ENCODE measurements at places on chromosomes 12 and 14.

- DNase-seq: no peak
Observed at GRCh38 chr12:12290206-12290605, 23.4 kb upstream of the LRP6 start.

DNA sequence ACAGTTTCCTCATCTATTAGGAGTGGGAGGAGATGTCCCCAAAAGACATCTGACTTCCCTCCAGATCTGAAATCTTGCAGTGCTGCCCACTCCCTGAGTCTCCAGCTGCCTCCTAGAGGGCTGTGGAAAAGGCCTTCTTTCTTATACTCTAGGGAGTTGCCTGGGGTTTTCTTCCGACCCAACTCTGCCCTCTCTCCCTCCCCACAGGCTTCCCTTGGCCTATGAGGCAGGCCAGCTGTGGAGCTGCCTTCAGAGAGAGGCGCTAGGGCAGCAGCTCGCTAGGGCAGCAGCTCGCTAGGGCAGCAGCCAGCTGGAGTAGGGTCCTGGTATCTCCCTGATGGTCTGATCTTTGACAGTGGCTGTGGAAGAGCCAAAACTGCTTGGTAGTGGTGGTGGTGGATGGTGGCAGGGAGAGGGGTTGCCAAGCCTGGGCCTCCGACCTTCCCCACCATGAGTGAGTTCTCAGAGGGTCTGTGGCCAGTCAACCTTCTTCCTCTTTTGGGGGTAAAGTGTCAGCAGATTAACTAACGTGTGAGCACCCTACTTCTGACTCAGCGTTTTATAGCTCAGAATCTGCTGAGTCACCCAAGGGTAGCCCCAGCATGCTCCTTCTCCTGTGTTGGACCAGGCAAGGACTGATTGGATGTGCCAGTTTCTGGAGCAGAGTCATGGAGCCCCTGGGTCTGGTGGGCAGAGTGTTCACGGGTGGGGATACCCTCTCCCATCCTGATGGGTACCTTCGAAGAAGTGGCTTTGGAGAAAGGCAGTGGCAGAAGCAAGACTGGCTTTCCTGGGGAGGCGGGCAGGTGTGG lies 2.3 kb downstream of the SLC48A1 start:
- DNase-seq: peak; percentile 96

GRCh38 chr12:45587012-45587411 lies 142.5 kb upstream of the ARID2 start:
- DNase-seq: no peak

GRCh38 chr14:71597955-71598660 lies 334.1 kb upstream of the RGS6 start:
- DNase-seq: no peak

GRCh38 chr14:75059642-75060041 lies 4.2 kb downstream of the ACYP1 start:
- DNase-seq: no peak

- DNase-seq: no peak
Observed at GRCh38 chr12:9880532-9881078, 684 bp upstream of the KLRF2 start.

- DNase-seq: no peak
Observed at GRCh38 chr12:65567820-65568219, 256.5 kb upstream of the HMGA2 start.

- no peak for DNase-seq
Observed at GRCh38 chr14:74656964-74657363, 44.9 kb upstream of the LTBP2 start.

GRCh38 chr14:76771437-76771980 lies 10.2 kb downstream of the VASH1 start:
- DNase-seq: no peak

DNA sequence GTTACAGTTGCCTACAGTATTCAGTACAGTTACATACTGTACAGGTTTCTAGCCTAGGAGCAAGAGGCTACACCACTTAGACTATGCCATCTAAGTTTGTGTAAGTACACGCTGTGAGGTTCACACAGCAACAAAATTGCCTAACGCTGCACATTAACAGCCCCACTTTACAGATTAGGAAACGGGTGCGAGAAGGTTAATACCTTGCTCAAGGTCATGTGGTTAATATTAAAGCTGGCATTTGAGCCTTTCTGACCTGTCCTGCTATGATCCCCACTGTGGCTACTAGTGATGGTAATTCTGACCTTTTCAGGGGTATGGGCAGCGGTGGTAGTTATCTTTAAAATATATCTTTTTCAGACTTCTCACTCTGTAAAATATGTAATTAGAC lies 20.9 kb downstream of the ACVR1B start:
- DNase-seq: no peak

DNA sequence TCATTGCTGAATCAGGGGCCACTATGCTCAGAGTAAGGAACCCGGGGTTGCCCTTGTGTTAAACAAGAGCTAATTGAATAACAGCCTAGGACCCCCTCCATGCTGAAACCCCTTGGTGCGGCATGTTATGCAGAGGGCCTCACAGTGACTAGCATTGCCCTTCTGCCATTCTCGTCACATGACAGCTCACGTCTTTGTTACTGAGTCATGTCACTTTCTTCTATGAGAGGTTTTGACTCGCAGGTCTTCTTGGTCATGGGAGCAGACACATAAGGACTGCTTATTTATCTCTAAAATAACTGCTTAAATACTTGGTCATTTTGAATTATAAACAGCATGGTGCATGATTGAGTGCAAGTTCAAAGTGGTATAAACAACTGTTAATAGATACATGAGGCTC lies 24.9 kb downstream of the TCTN1 start:
- DNase-seq: no peak

- DNase-seq: peak; percentile 78
Observed at GRCh38 chr12:1806301-1807086, 13.9 kb upstream of the LRTM2 start.

DNA sequence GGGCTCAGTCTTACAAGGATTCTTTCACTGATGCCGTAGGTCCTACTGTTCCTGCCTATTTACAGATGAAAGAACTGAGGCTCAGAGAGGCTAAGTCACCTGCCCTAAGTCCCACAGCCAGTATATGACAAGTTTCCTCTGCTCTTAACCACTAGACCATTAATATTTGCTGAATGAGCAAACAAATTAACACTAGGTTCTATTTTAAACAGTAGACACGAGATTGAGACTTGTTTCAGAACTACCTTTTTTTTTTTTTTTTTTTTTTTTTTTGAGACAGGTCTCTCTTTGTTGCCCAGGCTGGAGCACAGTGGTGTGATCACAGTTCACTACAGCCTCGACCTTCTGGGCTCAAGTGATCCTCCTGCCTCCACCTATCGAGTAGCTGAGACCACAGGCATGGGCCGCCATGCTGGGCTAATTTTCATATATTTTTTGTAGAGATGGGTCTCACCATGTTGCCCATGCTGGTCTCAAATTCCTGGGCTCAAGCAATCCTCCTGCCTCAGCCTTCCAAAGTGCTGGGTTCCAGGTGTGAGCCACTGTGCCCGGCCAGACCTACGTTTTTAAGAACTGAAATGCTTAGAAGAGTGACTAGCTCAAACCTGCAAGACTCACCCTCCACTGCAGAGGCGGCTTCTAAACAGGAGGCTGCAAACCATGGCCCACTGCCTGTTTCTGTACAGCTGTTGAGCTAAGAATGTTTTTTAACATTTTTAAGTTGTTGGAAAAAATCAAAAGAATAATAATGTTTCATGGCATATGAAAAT lies 12.9 kb downstream of the SYNE3 start:
- no peak for DNase-seq

DNA sequence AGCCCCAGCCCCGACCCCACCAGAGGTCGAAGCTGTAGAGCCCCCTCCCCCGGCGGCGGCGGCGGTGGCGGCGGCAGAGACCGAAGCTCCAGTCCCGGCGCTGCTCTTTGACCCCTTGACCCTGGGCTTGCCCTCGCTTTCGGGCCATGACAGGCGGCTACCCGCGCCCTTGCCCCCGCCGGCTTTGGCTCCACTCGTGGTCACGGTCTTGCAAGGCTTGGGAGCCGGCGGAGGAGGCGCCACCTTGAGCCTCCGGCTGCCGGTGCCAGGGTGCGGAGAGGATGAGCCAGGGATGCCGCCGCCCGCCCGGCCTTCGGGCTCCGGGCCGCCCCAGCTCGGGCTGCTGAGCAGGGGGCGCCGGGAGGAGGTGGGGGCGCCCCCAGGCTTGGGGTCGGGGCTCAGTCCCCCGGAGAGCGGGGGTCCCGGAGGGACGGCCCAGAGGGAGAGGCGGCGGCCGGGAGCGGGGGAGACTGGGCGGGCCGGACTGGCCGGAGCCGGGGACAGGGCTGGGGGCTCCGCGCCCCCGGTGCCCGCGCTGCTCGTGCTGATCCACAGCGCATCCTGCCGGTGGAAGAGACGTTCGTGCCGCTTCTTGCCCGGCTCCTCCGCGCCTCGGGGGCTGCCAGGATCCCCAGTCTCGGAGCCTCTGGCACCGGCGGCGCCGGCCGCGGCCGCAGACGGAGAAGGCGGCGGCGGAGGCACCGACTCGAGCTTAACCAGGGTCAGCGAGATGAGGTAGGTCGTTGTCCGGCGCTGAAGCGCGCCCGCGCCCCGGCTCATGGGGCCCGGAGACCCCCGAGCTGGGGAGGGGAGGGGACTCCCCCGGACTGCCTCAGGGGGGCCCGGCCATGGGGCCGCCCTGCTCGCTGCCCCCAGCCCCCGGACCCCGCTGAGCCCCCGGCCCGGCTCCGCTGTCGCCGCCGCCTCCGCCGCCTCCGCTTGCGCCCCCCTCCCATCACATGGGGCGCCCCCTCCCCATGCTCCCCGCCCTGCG lies 778 bp downstream of the AGAP2 start:
- no peak for DNase-seq

GRCh38 chr12:1932264-1932777 lies 13.9 kb upstream of the CACNA2D4 start:
- peak; percentile 45 for DNase-seq

DNA sequence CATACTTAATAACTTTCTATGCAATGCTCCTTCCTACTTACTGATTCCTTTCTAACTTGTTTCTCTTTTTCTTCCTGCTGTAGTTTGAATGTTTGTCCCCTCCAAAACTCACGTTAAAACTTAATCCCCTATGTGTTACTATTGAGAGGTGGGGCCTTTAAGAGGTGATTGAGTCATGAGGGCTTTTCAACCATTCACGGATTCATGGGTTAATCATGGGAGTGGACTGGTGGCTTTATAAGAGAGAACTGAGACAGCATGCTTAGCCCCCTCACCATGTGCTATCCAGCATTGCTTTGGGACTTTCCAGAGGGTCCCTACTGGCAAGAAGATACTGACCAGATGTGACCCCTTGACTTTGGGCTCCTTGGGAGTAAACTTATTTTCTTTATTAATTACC lies 66.0 kb upstream of the TRIM9 start:
- DNase-seq: no peak

- no peak for DNase-seq
Observed at GRCh38 chr14:85247071-85247470, 282.9 kb upstream of the FLRT2 start.

- no peak for DNase-seq
Observed at GRCh38 chr14:56002876-56003625, 115.2 kb upstream of the PELI2 start.

DNA sequence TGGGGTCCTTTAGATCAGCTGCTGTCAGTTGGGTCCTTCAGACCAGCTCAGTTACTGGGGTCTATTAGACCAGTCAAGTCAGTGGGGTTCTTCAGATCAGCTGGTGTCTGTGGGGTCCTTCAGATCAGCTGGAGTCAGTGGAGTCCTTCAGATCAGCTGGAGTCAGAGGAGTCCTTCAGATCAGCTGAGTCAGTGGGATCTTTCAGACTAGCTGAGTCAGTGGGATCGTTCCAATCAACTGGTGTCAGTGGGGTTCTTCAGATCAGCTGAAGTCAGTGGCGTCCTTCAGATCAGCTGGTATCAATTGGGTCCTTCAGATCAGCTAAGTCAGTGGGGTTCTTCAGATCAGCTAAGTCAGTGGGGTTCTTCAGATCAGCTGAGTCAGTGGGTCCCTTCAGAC lies 14.7 kb upstream of the LPCAT3 start:
- DNase-seq: peak; percentile 42

GRCh38 chr12:123614531-123614930 lies 12.6 kb downstream of the DDX55 start:
- DNase-seq: no peak

GRCh38 chr12:47225356-47225755 lies 145.6 kb upstream of the AMIGO2 start:
- DNase-seq: no peak

DNA sequence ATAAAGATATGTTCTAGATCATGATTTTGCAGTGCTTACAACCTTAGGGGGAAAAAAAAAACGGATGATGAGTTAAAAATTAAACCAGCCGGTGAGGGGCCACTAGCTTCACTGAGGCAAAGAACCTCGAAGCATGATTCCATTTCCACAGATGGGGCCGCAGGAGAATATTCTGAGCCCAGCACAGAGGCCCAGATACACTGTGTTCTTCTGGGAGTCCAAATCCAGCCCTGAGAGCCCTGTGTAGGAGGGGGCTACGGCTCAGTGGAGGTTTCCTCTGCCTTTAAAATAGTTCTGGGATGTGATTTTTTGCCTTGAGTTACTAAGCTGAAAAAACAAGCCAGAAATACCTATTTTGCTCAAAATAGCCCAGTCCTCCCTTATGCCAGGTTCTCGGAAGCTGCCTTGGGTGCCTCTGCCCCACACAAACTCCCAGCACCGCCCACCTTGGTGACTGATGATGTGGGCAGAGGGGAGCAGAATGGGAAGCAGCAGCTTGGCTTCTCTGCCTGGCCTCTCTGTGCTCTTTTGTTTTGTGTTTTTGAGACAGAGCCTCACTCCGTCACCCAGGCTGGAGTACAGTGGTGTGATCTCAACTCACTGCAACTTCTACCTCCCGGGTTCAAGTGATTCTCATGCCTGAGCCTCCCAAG lies 105.4 kb upstream of the BCL2L14 start:
- DNase-seq: no peak

DNA sequence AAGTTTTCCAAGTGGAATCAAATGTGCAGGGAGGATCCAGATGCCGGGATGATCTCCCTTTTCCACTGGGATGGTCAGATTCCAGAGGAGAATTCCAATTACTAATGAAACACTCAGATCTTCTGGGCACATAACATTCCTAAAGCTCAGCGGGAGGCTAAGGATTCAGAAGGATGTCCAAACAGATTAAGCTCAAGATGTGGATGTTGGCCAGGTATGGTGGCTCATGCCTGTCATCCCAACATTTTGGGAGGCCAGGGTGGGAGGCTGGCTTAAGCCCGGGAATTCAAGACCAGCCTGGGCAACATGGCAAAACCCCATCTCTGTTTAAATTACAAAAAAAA lies 62.0 kb upstream of the PNMA1 start:
- DNase-seq: no peak

DNA sequence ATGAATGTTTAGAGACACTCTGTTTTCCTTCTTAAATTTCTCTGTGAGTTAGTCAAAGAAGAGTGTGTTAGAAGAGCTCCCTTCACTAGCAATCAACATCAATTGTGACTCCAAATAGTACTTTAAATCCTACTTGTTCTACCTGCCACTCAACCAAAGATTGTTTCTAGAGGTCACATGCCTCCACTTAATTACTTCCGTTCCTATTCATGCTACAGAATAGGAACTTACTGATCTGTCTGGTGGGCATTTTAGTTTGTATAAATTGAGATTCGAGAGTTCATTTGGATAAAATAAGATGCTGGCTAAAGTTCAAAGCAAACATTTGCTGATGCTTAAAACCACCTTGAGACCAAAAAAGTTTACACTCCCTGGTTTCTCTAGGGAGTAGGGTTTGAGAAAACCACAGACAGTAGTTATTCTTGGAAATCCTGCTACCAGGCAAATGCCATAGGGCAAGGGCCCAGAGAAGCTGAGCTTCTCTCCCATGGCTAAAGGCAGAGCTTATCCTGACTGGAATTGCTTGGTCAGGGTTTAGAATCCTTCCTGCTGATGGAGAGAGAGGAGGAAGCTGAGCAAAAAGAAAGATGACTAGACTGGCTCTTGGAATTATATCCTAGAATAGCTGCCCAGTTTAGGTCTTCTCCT lies 389.6 kb upstream of the ATP2B1 start:
- no peak for DNase-seq
